Activated CD8-positive, alpha-beta T cell treated with anti-CD3 and anti-CD28 coated beads for 36 hours (primary cell): ENCODE measurements at places on chromosomes 4 and X. TPM values are rescaled to one million over a fixed set of nuclear protein-coding genes. Genes with fewer than 3 reads are reported as not detected.

- no peak overlapping the region for H3K4me3 ChIP-seq
- no peak overlapping the region for H3K27ac ChIP-seq
- no peaks in the 10 kb centered on the region for H3K36me3 ChIP-seq
- H3K27me3 ChIP-seq: no peaks in the 10 kb centered on the region
- H3K4me1 ChIP-seq: no peaks in the 10 kb centered on the region
Observed at GRCh38 chrX:134933911-134934310, 56.9 kb upstream of the SMIM10 start.

GRCh38 chr4:122309988-122310626 lies 68.7 kb upstream of the ADAD1 start:
- no peak for DNase-seq
- no peaks in the 10 kb centered on the region for H3K4me1 ChIP-seq
- peaks cover 3% of the 10 kb centered on the region for H3K36me3 ChIP-seq
- no peak overlapping the region for H3K27ac ChIP-seq

- peaks cover 4% of the 10 kb centered on the region for H3K36me3 ChIP-seq
- peak; percentile 6 for DNase-seq
- H3K27me3 ChIP-seq: no peaks in the 10 kb centered on the region
- H3K27ac ChIP-seq: peak overlapping the region; percentile 72
Observed at GRCh38 chrX:100994352-100995281, 25.1 kb downstream of the ARL13A start.

DNA sequence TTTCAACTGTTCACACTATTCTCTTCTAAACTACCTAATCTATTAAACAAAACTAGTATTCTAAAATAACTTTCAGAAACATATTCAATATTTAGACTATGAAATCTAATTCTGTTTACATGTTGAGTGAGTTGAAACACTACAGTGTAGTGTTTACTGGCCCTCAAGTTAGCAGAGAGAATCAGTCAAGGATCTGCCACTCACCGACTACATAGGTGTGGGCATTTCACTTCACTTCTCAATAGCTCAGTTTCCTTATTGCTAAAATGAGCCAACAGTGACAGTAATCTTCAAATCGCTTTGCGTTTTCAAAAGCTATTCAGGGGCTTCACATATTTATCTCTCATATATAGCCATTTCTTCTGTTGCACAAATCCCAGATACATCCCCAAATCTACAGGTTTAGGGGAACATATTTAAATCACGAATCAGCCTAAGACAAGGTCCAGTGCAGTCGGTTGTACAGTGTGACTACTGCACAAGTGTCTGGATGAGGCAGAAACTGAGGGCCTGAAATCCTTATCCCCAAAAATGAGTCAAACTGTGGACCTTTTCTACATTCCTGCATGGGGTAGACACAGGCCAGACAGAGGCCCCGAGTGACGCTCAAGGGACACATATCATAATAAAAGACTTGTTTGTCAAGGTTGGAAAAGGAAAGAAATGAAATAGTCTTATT lies 129.8 kb downstream of the PPP3CA start:
- H3K4me3 ChIP-seq: no peak overlapping the region
- H3K27ac ChIP-seq: no peak overlapping the region
- H3K36me3 ChIP-seq: no peaks in the 10 kb centered on the region
- DNase-seq: no peak
- no peaks in the 10 kb centered on the region for H3K27me3 ChIP-seq
- peaks cover 11% of the 10 kb centered on the region for H3K4me1 ChIP-seq

DNA sequence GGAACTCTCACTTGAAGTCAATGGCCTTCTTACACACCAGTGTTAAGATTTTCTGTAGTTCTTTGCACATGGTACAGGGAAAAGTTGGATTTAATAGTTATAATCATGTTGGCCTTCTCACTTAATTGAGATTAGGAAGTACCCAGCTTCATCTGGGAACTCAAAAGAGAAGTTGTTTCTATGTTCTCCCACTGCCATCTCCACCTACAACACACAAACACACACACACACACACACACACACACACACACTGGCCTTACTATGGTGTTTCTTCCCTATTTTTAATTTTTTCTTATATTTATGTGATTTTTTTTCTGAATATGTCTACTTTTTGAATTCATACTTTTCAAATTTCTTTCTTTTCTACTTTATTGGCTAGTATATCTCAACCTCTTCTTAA lies 10.0 kb upstream of the CHIC2 start:
- peaks cover 5% of the 10 kb centered on the region for H3K27me3 ChIP-seq
- no peak overlapping the region for H3K27ac ChIP-seq
- no peaks in the 10 kb centered on the region for H3K36me3 ChIP-seq
- no peak overlapping the region for H3K4me3 ChIP-seq
- DNase-seq: no peak

DNA sequence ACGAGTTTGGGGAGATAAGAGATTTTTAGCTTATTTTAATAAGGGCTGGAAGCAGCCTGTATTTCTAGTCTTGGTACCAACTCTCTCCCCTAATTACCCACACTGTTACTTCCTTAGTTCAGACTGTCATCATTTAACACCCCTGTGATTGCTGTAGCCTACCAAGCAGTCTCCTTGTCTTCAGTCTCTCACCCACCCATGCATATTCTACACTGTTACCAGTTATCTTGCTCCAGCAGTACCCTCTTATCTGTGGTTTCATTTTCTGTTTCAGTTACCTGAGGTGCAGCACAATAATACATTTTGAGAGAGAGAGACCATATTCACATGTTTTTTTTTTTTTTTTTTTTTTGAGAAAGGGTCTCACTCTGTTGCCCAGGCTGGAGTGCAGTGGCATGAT lies 80.2 kb downstream of the DIAPH2 start:
- no peaks in the 10 kb centered on the region for H3K36me3 ChIP-seq
- H3K4me3 ChIP-seq: no peak overlapping the region
- H3K4me1 ChIP-seq: peaks cover 9% of the 10 kb centered on the region
- no peak overlapping the region for H3K27ac ChIP-seq

LIAS gene
- 42.5 TPM for total RNA-seq

ADGRG4 gene
- not detected for total RNA-seq

CLGN gene
- 0.31 TPM for total RNA-seq
